ENCODE measurements at places on chromosomes 1 and 21.

DNA sequence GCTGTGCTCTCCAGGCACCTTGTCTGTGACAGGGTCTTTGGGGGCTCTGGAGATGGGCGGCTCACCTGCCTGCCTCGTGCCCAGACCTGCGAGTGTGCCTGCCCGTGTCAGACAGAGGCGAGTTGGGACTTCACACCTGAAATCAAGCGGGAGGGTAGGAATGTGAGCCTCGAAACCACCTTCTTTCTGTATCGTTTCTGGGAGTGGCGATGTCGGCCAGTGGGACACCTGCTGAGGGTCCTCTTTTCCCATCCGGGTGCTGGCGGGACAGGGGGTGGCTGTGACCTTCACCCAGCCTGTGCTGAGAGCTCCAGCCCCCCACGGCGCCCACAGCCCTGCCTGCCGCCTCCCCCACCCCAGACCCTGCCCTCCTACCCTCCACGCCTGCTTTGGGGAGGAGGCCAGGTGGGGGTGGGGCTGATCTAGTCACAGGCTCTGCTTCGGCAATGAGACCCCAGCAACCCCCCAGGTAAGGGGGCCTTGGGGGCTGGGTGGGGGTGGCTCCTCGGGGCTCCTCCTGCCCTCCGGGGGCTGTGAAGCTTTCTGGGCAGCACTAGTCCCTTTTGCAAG, 15.6 kb upstream of the FAAP20 start:
- DNase-seq = no peak

DNA sequence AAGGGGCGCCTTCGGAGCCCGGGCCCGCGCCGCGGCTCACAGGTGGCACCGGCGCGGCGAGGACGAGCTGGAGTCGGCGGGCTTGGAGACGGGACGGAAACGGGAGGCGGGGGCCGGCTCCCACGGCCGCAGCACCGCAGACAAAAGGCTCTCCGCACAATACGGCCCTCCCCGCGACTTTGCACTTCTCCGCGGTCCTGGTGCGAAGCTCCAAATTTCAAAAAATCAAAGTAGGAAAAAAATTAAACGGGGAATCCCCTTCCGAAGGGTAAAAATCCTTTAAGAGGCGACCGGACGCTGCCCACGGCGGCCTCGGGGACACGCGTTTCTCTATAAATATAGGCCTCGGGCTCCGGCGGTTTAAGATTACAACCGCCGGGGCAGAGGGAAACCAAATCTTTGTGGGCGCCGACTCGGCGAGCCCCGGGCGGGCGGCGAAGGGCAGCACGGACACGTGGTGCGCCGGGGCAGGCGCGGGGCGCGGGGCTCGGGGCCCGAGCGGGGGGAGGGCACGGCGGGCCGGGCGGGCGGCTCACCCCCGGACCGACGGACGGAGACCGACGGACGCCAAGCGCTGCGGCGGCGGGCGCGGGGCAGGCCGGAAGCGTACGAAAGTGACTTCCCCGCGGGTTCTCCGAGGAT, 453 bp downstream of the PABPC4 start:
- DNase-seq = peak; percentile 21

DNA sequence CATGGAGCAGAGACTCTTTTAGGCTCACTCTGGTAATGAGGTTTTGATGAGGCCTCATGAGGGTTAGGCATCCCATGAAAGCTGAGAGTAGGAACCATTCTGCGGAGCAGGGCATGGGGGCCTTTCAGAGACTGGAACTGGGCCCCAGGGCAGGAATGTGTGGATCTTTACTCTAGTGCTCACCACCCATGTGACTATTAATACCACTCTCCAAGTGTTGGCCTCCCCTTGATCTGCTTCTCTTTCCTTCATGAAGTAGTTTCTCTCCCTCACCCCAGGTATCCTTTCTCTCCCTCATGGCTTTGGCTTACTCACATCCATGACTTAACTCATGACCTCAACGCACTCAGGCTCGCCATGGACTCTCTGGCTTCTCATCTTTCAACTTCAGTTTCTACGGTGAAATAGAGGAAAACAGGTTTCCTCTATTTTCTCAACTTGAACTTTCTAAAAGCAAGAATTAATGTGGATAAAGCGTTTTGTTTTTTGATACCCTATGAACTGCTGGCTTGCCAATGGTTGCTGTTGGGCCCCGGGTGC, 50.5 kb upstream of the GADD45A start:
- DNase-seq = no peak

DNA sequence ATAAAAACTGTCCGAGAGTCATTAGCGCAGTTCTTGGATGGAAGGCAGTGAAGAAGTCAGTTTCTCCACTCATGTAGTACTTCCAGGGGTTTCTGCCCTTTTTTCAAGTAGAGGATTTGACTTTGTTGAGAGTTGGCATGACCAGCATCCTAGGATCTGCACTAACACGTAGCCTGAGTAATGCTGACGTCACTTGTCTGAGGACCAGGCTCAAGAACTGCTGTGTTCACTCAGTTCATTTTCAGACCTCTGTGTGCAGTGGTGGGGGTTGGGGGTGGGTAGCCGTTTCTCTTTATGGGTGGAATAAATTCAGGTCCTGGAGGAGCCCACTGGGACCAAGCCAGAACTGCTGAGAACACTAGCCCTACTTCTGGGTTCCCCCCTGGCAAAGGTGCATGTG, 53.3 kb downstream of the MRPS6 start:
- no peak for DNase-seq

GRCh38 chr21:46376231-46376628, 52.3 kb downstream of the PCNT start:
- no peak for DNase-seq

GRCh38 chr1:76443217-76443616, 368.7 kb downstream of the ST6GALNAC3 start:
- DNase-seq = no peak

DNA sequence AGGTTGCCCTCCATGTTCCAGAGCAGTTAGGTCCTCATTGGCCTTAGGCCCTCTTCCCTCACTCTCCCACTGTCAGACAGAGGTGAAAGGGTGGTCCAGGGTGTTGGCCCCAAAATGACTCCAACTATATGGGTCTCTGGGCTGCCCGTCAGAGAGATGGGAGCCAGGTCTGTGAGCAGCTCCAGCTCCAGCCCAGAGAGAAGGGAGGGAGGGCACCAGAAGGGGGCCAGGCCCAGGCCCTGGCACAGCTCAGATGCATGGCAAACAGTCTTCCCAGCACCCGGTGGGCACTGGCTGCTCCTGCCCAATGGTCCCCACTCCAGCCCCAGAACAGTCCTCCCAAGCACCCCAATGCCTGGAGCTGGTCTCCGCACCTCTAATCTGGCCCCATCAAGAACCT, 2.2 kb downstream of the BCAN start:
- no peak for DNase-seq

DNA sequence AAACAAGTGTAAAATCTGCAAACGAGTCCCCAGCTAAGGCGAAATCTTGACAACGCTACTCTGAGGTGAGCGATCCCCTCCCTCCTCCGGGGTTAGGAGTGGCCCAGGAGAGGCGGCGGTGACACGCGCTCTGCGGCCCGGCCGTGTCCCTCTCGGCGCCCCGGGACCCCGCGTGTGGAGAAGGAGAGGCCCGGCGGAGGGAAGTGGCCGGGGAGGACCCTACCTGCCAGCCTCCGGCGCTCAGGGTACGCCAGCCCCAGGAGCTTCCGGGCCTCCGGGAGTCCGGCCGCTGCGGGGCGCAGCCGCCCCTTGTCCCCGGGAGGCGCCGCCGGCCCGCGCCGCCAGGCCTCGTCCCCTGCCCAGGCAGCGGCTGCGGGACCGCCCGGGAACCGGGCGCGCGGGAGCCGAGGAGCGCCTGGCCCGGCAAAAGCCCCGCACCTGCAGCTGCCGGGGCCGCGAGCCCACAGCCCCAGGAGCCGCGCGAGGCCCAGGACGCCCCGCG, 543 bp downstream of the ABCB10 start:
- peak; percentile 29 for DNase-seq

DNA sequence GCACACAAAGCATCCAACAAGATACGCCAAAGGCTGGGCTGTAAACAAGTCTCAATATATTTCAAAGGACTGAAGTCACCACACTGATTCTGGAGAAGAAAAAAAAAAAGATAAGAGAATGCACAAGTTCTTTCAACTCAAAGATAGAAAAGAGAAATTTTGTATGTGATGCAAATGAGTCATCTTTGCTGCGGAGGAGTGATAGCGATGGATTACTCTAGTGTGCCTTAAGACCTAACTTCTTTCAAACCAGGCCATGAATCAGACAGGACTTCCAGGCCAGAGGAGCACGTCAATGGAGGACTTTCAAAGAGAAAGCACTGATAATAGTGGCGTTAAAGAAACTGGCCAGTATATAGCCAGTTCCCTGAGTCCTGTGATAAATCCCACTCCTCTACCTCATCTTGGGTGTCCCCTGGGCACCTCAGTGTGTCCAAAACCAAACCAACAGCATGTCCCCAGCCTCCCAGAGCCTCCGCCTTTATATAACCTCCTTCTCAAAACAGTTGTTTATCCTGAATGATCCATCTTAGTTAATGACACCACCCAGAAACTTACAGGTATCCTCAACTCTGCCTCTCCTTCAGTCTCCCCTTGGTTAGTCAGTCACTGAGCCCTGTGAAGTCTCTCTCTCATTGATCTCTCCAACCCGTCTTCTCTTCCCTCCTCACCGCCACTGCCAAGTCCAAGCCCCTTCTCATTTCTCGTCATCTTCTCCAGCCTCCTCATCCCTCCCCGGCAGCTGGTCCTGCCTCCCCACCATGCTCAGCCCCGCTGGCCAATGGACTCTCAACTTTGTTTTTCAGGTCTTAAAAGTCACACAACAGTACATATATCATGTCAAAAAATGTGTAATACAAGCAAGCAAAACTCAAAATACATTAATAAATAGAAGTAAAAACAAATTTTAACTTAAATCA, 47.2 kb upstream of the IFFO2 start:
- no peak for DNase-seq

DNA sequence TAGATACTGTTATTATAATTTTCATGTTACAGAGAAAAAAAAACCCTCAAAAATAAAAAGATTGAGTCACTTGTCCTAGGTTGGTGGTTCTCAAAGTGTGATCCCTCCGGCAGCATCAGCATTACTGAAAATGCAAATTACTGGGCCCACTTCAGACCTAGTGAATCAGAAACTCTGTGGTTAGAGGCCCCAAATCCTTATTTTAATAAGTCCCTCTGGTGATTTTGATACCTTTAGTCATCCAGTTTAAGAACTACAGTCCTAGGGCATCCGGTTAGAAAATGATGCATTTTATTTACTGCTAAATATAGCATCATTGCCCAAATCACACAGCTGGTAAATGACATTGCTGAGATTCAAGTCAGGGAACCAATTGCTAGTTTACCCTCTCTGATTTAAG, 203.7 kb upstream of the RUNX1 start:
- DNase-seq = no peak

DNA sequence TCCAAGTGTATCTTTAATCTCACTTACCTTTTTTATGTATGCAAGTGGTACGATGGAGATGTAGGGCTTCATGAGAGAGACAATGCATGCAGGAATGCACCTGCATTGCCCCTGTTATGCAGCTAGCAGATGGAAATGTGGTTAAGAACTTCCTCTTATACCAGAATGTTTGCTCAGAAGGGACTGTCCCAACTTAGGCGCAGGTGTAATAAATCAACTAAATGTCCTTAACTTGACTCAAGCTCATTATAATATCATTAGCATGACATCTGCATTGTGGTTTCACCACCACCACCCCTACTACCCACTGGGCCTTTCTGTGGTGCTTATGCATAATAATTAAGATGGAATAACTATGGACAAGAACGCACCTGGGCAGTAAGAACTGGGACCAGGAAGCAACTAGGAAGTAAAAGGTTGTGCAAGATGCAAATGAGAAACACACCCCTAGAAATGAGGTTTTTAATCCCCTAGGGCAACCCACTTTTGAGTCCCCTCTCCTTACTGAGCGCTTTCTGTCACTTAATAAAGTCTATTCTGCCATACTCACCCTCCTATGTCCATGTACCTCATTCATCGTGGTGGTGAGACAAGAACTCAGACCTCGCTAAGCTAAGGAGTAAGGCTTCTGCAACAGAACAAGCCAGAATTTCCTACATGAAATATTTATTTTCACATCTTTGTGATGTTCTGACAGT, 1103.3 kb upstream of the B3GALT2 start:
- DNase-seq = no peak

DNA sequence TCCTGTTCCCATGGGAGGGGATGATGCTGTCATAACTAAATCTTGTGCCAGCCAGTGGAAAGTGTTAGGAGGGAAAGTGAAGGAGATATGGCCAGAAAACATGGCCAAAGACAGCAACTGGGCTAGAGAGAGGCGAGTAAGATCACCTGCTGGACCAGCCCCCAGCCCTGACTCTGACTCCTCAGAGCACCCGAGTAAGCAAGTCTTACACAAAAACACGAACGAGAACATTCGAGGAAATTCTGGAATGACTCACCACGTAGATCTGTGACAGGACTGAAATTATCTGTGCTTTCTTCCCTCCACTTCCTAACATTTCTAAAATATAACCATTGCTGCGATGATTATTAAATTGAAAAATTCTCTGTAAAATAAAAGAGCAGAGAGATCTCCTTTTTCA, 9.2 kb downstream of the ZNF496 start:
- no peak for DNase-seq

GRCh38 chr21:26883768-26884167, 38.6 kb upstream of the ADAMTS1 start:
- DNase-seq = no peak

DNA sequence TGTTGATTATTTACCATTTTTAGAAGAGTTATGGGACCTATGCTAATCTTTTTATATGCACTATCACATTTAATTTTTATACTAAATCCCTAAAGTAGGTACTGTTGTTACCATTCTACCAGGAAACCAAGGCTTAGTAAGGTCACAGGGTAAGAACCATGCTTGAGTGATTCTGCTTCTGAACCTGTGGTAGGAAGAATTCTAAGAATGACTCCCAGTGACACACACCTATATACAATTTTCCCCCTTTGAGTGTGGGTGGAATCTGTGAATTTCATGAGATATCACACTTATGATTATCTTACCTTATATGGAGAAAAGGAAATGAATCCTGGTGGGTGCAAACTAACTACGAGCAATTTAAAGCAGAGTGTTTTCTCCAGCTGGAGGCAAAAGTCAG, 391.0 kb downstream of the USH2A start:
- no peak for DNase-seq

DNA sequence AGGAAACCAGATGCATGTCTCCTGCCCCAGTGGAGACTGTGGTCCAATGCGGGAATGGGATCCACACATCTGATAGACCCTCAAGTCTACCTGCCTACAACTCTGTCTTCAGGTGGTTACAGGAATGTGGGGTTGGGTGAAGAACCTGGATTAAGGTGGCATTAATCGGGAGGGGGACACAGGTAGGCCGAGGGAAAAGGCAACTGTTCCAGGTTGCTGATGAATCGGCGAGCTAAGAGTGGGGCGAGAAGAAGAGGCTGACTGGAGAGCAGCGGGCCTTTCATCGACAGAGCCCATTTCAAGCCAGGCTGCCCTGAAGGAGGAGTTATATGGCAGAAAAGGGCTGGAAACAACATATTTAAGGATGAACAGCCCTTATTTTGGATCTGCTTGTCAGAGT, 836 bp downstream of the CD2 start:
- no peak for DNase-seq
